Caco-2 (cell line): ENCODE measurements at places on chromosomes 5 and 9. TPM values are rescaled to one million over a fixed set of nuclear protein-coding genes. Genes with fewer than 3 reads are reported as not detected.

DNA sequence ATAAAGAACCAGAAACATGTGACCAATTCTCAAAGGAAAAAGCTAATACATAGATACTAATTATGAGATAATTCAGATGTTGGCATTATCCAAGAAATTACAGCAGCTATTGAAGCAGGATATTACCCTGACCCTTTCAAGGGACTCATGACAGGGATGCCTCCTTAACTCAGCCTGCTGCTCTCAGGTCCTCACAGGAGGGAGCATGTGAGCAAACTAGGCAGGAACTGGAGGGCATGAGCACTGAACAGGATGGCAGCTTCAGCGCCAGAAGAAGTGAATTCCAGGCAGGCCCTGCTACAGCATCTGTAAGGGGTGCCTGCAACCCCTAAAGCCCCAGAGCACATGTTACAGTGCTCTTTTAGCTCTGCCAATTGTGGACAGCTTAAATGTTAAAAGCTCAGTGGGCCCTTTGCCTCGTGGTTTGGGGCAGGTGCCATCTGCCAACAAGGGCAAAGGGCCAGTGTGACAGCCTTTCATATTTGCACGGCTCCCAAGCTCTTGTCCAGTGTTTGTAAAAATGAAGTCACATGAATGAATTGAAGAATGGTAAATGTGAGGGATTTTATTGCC lies 464.7 kb upstream of the COX7C start:
- DNase-seq = no peak

C9orf152 gene
- 0.36 and 0.42 TPM in 2 replicates for total RNA-seq

RANBP3L gene
- 0.20 TPM in 1 of 2 replicates, not detected in the other for total RNA-seq

- DNase-seq = no peak
These were observed 242.8 kb upstream of the EFNA5 start for GRCh38 chr5:107913494-107913893.

DNA sequence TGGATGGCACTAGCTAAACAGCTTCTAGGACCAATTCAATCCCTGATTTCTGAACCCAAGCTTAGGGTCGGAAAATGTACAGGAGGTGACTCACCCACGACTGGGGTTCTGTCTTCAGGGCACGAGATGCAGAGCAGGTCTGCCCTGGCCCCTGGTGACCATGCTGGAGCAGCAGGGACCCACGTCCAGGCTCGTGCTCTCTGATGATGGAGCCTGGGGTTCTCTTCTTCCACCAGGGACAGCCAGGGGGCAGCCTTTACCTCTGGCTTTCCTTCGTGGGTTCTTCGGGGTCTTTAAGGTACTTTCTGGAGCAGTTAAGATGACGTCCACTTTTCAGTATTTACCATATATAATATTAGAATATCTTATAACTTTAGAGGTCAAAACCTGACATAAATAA lies 2.1 kb downstream of the CFAP77 start:
- DNase-seq = peak; percentile 18

CMBL gene
- 16.5 and 18.4 TPM in 2 replicates for total RNA-seq

GRCh38 chr5:110371011-110371724 lies 355.3 kb downstream of the TMEM232 start:
- no peak for DNase-seq

PHYHD1 gene
- total RNA-seq = 0.59 and 0.63 TPM in 2 replicates

- no peak for DNase-seq
These were observed 26.2 kb upstream of the ANKRD33B start for GRCh38 chr5:10537624-10538023.

GRCh38 chr5:270340-270739 lies 1.1 kb upstream of the PDCD6 start:
- DNase-seq = no peak

GRCh38 chr5:132971483-132972435 lies 8.3 kb upstream of the AFF4 start:
- peak; percentile 58 for DNase-seq

IFNK gene
- not detected in 2 replicates for total RNA-seq

DNA sequence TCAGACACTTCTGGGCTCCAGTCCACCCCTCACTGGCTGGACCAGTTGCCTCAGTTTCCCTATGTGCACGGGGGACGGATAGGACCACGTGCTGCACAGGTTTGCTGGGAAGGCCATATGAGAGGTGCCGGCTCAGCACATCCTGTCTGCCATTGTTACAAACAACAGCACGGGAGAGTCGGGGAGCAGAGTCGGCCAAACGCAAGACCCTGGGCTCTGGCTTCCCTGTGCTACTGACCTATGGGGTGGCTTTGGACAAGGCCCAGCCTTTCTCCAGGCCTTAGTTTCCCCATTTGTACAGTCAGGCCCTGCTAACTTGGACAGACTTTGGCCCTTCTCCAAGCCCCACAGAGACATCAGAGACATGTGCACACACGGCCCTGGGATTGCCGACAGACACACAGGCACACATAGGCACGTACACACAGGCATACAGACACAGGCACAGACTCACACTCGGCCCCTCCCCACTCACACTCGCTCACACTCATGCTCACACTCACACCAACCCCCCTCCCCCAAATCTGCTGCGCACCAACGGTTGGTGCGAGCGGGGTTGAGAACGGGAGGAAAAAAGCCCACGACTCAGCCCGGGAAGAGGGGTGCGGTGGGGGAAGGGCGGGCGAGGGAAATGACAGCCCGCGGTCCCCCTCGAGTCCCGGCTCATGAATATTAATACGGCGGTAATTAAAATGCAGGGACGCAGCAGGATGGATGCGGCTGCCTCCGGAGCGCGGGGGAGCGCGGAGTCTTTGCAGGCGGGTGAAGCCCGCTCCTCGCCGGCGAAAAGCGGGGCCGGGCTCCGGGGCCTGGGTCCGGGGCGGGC lies 133.0 kb downstream of the C9orf50 start:
- DNase-seq = no peak

DNA sequence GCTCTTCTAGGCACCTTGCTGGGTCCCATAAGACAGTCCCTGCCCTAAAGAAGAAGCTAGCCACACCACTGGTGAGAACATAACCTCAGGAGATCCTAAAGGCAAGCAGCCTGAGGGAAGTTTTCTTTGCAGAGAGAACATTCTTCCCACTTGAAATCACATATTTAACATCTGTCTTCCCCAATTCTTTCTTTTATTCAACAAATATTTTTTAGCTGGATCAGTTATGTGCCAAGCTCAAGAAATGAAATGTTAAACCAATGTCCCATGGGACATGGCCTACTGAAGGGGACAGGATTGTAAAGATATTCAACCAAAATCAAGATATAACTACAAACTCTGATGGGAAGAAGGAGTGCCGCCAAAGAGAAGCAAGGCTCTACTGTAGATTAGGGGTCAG lies 36.5 kb downstream of the FOXI1 start:
- no peak for DNase-seq

DNA sequence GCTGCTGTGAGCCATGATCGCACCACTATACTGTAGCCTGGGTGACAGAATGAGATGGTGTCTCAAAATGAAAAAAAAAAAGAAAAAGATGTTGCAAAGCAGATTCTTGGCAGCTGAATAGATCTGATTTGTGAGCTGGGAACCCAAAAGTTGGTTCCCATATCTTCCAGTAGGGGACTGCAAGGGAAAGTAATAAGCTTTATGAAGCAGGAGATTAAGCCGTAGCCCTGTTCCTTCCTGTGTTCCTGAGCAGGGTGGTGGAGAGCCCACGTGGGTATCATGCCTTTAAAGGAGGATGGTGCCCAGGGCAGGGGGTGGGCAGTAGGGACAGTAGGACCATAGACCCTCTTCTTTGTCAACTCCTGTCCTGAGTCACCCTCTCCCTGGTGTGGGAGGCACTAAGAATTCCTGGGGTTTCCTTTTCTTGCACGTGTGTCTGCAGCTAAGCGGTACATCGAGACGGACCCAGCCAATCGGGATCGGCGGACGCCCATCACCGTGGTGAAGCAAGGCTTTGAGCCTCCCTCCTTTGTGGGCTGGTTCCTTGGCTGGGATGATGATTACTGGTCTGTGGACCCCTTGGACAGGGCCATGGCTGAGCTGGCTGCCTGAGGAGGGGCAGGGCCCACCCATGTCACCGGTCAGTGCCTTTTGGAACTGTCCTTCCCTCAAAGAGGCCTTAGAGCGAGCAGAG lies 37.9 kb downstream of the STOM start:
- DNase-seq = no peak

KLF9 gene
- total RNA-seq = 0.77 and 0.98 TPM in 2 replicates

CNTNAP3 gene
- not detected in 2 replicates for total RNA-seq

PTPRD gene
- total RNA-seq = 55.9 and 70.1 TPM in 2 replicates

GRCh38 chr9:29176786-29177185 lies 1603.5 kb upstream of the C9orf72 start:
- no peak for DNase-seq

- peak; percentile 42 for DNase-seq
These were observed 164.2 kb downstream of the ACTL7B start for GRCh38 chr9:108691614-108692013.

DNA sequence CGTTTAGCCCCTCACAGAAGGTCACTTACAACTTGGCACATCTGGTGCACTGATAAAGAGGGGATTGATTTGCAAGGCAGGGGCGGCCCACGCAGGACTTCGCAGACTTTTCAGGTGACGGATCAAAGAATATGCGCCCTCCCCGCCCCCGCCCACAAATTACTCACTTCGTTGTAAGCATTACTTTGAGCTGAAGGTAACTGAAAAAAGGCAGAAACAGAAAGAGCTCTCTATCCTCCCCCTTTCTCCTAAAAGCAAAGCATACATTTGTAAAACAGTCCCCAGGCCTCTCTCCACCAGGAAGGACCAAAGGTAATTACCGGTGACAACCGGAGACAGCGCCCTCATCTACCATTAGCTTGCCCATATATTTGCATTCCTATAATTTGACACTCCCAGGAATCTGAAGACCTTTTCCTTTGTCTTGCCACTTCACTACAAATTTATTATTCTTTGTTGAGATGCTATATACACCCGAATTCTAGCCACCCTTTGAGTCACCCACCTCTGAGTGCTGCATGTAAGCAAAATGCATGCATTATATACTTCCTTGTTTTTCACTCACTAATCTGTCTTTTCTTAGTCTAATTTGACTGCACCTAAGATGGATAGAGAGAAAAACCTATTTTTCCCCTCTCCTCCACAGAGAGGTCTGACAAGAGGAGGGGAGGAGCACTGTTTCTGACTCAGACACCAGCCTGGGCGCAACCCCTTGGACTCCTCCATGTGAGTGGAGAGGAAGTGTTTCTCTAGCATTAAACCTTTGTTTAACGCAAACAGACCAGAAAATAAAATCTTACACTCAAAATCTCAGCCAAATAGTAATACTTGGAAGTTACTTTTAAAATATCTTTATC lies 74.7 kb upstream of the SPIN1 start:
- DNase-seq = no peak

DNA sequence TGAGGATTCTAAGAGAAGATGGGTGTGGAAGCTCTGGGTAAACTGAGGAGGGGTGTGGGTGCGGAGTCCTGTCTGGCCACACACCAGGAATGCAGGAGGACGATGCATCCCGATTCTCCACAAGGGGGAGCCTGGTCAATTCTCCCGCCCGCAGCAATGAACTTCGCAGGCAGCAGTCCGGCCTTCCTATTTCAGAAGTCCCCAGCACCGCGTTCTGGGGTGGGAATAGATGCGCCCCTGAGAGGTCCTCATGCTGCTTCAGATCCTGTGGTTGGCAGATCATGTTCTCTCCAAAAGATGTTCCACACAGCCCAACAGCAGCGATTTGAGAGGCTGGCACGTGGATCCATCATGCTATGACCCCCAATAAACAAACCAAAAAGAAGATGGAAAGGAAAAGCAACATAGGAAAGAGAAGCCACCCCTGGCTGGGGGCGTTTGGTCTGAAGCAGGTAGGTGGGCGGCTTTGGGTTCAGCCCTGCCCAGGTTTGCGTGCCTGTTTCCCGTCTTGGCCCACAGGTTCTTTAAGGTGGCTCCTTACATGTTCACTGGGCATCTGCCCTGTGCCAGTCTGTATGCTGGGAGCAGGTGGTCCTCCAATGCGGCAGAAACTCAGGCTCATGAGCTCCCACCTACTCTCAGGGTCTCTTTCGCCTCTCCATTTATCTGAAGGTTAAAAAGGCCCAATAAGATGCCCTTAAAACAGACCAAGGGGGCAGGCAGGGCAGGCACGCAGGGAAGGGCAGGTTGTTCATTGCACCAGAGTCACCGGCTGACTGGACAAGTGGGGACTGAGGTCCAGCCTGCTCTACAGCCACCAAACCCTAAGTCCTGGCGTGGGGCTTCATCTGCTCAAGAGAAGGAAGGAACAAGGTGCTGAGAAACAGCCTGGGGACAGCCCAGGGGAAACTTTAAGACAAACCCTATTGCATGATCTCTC lies 171.6 kb downstream of the PAX5 start:
- DNase-seq = peak; percentile 56

GGTA1 gene
- total RNA-seq = not detected in 2 replicates

DNA sequence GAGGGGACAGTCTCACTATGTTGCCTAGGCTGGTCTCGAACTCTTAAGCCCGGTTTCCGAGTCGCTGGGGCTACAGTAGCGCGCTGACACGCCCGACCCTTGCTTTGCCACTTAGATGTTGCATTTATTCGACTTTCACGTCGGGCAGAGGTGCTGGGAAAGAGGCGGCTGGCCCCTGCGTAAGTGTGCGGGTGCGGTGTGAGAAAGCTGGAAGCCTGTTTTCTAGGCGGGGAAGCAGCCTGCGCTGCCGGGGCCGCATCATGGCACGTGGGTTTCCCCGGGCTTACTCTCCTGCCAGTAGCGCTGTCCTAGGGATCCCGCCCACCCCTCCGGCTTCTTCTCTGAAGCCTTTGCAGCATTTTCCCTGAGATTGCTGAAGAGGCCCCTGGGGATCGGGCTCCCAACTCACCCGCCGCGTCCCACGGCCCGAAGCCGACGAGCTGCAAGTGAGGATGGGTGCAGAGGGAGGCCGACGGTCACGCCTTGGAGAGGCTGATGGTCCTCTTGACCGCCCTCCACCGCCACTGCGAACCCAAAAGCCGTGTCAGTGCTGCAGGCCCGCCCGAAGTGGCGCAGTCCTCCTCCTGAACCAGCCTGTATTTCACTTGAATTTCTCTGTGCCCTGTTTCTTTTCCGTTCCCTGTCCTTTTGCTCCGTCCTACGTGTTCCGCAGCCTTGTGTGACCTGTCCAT lies 5.8 kb upstream of the TRIM41 start:
- DNase-seq = peak; percentile 73

GLDC gene
- 276 and 320 TPM in 2 replicates for total RNA-seq

- peak; percentile 42 for DNase-seq
These were observed at the start of gene ANKRD34B for GRCh38 chr5:80569961-80570786. TSS of gene ANKRD34B (minus strand) at chr5:80570280. CDS start at chr5:80560019, 10,261 bp downstream.
